ENCODE measurements at places on chromosomes 7 and 10. TPM values are rescaled to one million over a fixed set of nuclear protein-coding genes. Genes with fewer than 3 reads are reported as not detected.

Gene ARHGAP19
- total RNA-seq, result 14.8 TPM

- no peaks in the 10 kb centered on the region for H3K27me3 ChIP-seq
- no peak for DNase-seq
- H3K4me3 ChIP-seq, result no peak overlapping the region
- H3K4me1 ChIP-seq, result no peaks in the 10 kb centered on the region
- H3K36me3 ChIP-seq, result no peaks in the 10 kb centered on the region
Measured at GRCh38 chr7:24660546-24660945, 87.3 kb downstream of the PALS2 start.

GRCh38 chr10:124025152-124025551 lies 68.2 kb downstream of the CHST15 start:
- no peaks in the 10 kb centered on the region for H3K4me1 ChIP-seq
- DNase-seq, result no peak
- H3K27ac ChIP-seq, result no peak overlapping the region
- no peaks in the 10 kb centered on the region for H3K36me3 ChIP-seq
- H3K4me3 ChIP-seq, result no peak overlapping the region

DNA sequence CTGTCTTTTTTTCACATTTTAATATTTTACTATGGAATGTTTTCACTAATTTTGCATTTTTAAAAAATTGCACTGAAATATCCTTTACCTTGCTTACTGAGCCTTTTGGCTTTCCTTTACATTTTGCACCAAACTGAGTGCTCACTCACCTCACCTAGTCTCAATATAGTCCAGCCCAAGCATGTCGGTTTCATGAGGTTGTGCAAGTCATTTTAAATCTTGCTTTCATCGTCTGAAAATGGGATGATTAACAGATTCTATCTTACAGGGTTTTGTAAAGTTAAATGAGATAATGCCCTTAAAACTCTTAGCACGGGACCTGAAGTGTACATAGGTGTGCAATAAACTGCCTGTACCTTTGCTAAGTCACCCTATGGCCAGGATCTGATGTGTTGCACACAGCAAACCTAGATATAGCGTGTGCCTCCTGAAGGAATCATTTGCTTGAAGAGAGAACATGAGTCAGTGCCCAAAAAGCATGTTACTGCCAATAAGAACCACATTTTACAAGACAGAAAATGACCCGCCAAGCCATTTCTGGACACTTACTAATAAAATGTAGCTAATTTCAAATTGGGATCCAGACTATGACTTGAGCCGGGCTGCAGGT lies 199.8 kb downstream of the JCAD start:
- no peak for DNase-seq
- H3K4me3 ChIP-seq, result no peak overlapping the region
- H3K4me1 ChIP-seq, result no peaks in the 10 kb centered on the region
- no peaks in the 10 kb centered on the region for H3K27me3 ChIP-seq
- H3K27ac ChIP-seq, result no peak overlapping the region

- no peaks in the 10 kb centered on the region for H3K27me3 ChIP-seq
- H3K36me3 ChIP-seq, result no peaks in the 10 kb centered on the region
- H3K27ac ChIP-seq, result no peak overlapping the region
- DNase-seq, result no peak
Measured at GRCh38 chr10:61731638-61732037, 68.9 kb downstream of the CABCOCO1 start.

GRCh38 chr10:73819513-73820093 lies 8.2 kb upstream of the NDST2 start:
- no peak overlapping the region for H3K27ac ChIP-seq
- H3K27me3 ChIP-seq, result no peaks in the 10 kb centered on the region
- no peak overlapping the region for H3K4me3 ChIP-seq
- DNase-seq, result no peak
- peaks cover 84% of the 10 kb centered on the region for H3K36me3 ChIP-seq
